ENCODE measurements at places on chromosomes 13 and 19. TPM values are rescaled to one million over a fixed set of nuclear protein-coding genes. Genes with fewer than 3 reads are reported as not detected.
A peak's percentile ranks its signal among the peaks of the same experiment; 100 is the strongest.

DNA sequence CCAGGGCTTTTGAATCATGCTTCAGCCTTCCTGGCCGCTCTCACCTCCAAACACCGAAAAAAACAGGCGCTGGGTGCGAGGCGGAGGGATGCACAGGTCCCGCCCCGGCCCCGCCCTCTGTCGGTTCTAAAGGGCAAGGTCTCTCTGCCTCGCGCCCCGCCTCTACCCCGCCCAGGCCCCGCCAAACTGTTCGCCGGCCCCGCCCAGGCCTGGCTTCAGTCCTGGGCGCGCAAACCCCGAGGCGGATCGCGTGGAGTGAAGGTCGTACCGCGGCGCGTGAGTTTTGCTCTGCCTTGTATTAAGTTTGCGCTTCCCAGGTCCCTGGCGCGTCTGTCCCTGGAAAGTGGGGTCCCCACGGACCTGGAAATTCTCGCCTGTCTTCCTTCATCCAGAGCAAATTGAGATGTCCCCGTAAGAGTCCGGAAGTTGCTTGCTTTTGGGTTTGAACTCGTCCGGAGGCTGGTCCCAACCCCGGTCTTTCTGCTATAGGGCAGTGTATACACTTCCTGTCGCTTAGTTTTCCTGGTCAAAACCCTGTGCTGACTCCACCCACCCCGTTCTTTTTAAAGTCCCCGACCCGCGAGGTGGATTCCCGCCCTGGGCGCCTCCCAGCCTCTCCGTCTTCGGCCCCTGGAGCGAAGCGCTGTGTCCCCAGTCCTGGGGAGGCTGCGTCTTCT lies 8.4 kb downstream of the ZNF808 start:
- peak; percentile 93 for DNase-seq

- DNase-seq = no peak
These were observed 38.7 kb downstream of the ADGRE1 start for GRCh38 chr19:6925801-6926751.

- no peak for DNase-seq
These were observed 334.0 kb downstream of the SLITRK5 start for GRCh38 chr13:88005188-88005587.

DNA sequence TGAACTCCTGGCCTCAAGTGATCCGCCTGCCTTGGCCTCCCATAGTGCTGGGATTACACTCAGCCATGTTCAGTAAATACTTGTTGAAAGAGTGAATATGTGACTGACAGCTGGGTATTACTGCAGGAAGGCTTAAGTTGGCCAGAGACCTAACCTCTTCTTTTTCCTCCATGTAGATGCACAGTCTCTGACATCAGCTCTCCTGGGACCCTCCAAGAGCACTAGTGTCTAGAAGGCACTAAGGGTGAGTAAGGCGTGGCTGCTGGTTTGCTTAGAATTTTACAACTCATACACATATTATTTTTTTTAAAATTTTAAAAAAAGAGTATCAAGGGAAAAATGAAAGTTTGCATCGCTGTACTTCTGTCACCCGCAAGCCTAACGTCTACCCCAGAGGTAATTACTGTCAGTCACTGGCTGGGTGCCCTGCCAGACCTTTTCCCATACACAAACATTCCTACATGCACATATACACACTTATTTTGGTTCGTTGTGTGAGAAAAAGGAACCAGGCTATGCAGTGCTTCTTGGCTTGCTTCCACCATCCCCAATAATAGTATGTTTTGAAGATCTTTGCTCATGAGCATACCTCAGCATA lies 122.0 kb downstream of the SIPA1L3 start:
- no peak for DNase-seq

DNA sequence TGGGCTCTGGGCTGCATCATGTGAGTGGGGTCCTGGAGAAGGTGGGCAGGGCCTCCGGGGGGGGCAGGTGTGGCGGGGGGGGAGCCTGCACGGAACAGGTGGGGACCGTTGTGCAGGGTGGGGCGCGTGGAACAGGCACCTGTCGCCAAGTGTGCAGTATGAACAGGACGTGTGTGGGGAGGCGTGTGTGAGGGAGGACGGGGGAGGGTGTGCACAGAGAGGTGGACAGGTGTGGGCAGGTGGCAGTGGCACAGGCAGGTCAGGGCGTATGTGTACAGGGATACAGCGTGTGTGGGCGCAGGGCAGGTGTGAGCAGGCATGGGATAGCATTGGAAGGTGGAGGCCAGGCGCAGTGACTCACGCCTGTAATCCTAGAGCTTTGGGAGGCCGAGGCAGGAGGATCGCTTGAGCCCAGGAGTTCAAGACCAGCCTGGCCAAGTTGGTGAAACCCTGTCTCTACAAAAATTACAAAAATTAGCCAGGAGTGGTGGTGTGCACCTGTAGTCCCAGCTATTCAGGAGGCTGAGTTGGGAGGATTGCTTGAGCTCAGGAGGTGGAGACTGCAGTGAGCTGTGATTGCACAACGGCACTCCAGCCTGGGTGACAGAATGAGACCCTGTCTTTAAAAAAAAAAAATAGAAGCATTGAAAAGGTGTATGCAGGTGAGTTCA lies 3.2 kb downstream of the PLK5 start:
- DNase-seq = no peak

GRCh38 chr19:42178791-42179674 lies 38.4 kb downstream of the DEDD2 start:
- no peak for DNase-seq

PLVAP gene
- total RNA-seq = 368 TPM

ZNF793 gene
- 8.3 TPM for total RNA-seq

C19orf67 gene
- total RNA-seq = not detected

KLK3 gene
- total RNA-seq = not detected

PRR36 gene
- total RNA-seq = 0.09 TPM

ZFP28 gene
- total RNA-seq = 11.3 TPM

Data from aorta (tissue), 5 donors.